ENCODE measurements at places on chromosomes 3 and 15.

DNA sequence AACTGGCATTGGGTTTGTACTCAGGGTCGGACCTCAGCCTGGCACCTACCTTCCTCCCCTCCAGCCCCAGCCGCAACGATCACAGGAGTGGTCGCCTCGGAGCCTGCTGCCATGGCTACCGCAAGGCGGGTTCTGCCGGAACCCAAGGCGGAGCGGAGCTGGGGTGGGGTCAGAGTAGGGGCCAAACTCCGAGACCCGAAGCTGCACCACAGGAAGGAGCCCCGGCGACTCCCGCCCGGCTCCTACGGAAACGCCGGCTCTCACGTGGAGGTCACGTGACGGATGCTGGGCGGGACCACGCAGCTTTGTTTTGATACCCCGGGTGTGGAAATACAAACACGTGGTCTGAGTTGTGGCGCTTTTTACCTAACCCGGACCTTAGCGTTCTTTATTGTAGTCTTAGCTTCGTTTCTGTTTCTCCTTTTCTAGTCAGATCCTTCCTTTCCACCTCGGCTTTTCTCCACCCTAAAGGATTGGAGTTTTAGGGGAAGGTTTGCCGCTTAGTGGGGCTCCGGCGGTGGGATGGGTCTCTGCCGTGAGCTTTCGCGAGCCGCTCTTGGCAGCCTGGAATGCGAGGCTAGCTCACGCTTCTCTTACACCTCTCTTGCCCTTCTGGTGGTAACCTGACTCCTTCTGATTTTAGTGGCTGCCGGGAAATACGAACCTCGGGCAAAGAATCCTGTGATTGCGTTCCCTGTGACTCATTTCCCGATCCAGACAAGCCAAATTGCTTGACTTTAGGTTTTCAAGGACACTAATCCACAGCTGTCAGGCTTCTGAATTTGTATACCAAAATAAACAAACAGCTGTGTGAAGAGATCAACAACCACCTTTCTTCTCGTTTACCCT is at the start of gene HSPBAP1:
Gene HSPBAP1, minus strand, starts transcription at position 264 of the 849 bp plus-strand sequence. Its CDS starts 151 bp downstream, at position 113.
- DNase-seq: peak; percentile 91

- peak; percentile 30 for DNase-seq
Observed at GRCh38 chr15:26891448-26892181, 24.8 kb downstream of the GABRA5 start.

DNA sequence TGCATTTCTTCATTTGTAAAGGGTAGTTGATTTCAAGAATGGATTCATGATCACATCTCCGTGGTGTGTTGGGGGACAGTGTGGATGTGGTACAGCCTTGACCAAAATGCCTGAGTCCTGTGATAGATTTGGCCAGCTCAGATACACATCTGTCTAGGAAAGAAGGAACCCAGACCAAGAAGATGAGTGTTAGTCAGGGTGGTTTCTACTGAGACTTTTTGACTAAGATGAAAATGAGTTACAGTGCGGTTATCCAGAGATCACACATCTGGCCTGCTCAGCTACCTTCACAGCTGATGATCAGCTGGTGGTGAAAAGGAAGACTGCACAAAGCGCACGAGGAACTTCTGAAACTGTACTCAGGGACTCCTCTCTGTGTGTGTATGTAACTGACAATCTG is 68.0 kb downstream of the FNDC3B start:
- peak; percentile 68 for DNase-seq

- DNase-seq: no peak
Observed at GRCh38 chr3:70905491-70905890, 593.1 kb upstream of the MDFIC2 start.

- no peak for DNase-seq
Observed at GRCh38 chr3:74651292-74651691, 36.8 kb upstream of the CNTN3 start.

GRCh38 chr3:72444656-72445223 is 403.5 kb downstream of the SHQ1 start:
- no peak for DNase-seq

GRCh38 chr3:157441102-157441624 is 4.5 kb downstream of the PTX3 start:
- no peak for DNase-seq

DNA sequence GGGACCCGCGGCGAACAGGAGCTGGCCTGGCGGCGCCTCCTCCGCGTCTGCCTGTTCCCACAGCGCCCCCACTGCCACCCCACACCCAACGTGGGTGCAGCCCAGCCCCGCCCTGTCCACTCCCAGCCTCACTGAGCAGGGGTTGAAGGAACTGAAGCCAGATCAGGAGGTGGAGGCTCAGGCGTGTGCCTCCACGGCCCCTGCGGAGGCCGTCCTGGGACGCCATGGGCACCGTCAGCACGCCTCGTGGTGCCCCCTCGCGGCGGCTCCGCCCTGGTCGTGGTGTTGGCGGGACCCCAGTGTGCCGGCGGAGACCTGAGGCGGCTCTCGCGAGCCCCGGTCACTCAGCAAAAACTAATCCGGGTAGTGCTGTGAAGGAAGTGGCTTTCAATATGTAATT is 39.0 kb upstream of the PRSS50 start:
- DNase-seq: no peak

GRCh38 chr3:165521131-165521871 is 315.9 kb downstream of the BCHE start:
- no peak for DNase-seq

- no peak for DNase-seq
Observed at GRCh38 chr3:8282541-8283165, 219.0 kb upstream of the LMCD1 start.

DNA sequence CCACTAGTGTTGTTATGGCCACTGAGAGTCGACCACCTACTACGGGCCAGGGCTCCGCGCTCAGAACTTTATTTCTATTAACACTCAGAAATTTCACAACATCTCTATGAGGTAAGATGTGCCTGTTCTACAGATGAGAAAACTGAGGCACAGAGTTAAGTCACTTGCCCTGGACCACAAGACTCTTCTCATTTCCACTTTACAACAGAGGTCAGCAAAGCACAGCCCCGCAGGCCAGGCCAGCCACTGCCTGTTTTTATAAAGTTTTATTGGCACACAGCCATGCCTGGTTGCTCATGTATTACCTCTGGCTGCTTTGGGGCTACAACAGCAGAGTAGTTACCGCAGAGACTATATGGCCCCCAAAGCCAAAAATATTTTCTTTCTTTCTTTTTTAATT is 503.6 kb downstream of the SHQ1 start:
- no peak for DNase-seq

DNA sequence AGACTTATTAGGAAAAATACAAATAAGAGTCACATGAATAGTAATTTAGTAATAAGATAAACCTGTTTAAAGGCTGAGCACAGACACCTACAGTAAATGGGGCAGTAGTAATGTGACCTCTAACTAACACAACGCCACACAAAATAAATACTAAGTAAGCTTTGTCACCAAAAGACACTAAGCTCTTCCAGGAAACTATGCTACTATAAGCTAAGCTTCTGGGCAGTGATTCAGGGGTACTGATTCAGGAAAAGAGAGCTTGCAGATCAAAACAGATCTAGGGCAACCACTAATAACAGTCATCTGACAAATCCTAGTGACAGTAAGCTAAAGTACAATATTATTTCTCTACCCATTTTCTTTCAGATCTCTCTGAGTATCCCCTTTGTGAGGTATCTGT is 68.8 kb downstream of the PLOD2 start:
- DNase-seq: no peak

DNA sequence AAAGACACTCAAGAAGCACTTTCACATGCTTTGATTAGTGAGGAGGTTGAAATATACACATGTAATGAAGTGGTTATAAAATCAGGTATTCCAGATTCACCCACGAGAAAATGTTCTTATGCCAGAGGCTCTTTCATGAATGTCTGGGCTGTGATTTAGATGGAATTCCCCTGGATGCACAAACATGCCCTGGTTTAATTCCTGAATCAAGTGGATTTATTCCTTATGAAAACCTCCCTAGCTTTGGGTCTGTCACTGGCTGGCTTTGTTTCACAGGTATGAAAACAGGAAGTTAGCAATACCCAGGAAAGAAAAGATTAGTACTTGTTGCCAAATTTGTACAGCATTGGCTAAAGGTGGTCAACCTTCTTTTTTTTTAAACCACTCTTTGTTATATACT is 1123.0 kb downstream of the ROBO1 start:
- DNase-seq: no peak

GRCh38 chr3:150811984-150812383 is 49.0 kb upstream of the SIAH2 start:
- DNase-seq: no peak

GRCh38 chr15:50050986-50051743 is 67.9 kb downstream of the ATP8B4 start:
- no peak for DNase-seq

GRCh38 chr3:64685800-64686445 is 1.9 kb downstream of the ADAMTS9 start:
- no peak for DNase-seq

DNA sequence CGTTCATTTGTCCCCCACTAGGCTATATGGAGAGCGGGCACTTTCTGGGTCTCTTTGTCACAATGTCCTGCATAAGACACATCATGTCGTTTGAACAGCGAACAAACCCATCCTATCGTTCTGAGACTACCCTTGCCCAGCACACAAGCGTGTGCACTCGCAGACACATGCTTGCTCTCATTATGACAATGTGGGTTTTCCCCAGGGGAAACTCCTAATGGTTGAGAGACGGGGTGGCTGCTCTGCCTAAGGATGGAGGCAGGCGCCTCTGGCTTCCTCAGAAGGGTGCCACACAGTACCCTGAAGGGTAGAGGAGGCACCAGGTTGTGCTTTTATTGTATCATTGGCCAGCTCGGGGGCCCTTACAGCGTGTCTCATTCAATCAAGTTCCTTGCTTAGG is 51.0 kb upstream of the MYZAP start:
- no peak for DNase-seq

- no peak for DNase-seq
Observed at GRCh38 chr3:13299531-13300155, 120.5 kb downstream of the NUP210 start.

DNA sequence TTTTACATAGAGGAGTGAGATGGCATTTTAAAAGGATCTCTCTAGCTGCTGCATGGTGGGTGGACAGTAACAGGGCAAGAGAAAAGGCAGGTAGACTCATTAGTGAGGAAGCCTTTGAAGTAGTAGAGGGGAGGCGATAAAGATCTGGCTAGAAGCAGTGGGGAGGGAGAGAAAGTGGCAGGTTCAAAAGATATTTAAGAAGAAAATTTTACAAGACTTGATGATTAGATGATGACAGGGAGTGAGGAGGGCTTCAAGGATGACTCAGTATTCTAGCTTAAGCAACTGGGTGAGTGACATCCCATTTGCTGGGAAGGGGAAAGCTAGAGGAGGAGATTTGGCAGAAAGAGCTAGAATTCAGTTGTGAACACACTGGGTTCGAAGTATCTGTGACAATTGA is 3.8 kb upstream of the BRPF1 start:
- no peak for DNase-seq

DNA sequence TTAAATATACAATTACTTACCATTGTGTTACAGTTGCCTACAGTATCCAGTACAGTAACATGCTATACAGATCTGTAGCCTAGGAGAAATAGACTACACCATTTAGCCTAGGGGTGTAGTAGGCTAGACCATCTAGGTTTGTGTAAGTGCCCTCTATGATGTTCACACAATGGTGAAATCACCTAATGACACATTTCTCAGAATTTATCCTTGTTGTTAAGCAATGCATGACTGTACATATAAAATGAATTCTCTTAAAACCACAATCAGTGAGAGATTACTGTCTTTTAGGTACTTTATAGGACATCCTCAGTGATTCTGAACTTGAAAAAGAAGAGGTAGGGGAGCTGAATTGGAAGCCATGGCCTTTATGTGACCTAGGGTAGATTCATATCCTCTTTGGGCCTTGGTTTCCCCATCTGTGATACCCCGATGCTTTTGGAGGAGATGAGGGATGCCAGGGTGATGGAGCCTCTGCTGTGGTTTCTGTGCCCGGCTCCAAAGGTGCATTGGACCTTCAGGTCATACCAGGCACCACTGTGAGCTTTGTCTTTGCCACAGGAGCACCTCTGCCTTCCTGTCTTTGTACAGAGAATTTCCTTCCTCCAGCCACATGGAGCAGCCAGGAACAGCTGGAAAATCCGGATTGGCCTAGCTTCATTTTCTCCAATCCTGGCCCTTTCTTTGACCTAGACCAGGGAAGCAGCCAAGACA is 51.9 kb upstream of the FLNB start:
- DNase-seq: no peak

DNA sequence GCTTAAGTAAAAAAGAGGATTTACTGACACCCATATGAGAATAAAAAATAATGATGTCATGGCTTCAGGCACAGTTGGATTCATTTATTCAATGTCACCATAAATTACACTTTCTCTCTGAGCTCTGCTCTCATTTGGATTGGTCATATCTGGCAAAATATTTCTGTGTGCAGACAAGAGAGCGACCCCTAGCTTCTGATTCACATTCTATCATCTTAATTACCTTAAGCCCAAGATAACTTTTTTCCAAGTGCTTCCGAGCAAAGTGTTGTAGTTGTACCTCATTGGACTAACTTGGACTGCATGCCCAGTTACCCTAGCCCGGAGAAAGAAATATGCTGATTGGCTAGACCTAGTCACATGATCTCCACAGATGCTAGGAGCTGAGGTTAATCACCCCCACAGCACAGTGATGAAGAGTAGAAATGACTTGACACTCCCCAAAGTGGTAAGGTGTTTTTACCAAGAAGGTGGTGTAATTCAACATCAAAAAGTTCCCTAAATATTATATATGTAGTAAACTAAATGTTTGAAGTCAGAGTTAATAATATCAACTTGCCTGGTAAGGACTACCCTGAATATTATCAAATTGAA is 552.2 kb upstream of the SUCLG2 start:
- DNase-seq: no peak

DNA sequence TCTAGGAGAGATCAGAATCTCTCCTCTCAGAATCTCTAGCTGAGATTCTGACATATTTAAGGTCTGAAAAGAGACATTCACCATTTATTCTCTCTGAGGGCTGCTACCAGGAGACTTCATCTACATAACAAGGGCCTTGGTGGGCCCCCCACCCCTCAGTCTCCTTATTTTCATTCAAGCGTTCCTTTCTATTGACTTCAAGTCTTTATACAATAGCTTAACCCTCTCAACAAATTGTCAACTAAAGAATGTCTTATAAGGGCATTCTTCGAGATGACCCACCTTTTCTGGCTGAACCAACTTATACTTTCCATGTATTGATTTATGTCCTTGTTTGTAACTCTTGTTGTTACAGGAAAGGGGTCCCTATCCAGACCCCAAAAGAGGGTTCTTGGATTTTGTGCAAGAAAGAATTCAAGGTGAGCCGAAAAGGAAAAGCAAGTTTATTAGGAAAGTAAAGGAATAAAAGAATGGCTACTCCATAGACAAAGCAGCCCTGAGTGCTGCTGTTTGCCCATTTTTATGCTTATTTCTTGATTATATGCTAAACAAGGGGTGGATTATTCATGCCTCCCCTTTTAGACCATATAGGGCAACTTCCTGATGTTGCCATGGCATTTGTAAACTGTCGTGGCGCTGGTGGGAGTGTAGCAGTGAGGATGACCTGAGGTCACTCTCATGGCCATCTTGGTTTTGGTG is 209.5 kb upstream of the ALCAM start:
- no peak for DNase-seq

GRCh38 chr3:189975391-189975990 is 145.2 kb downstream of the P3H2 start:
- DNase-seq: no peak
